ENCODE measurements at places on chromosomes 12 and 14. TPM values are rescaled to one million over a fixed set of nuclear protein-coding genes. Genes with fewer than 3 reads are reported as not detected.

GRCh38 chr14:75181293-75182062 lies 5.1 kb upstream of the TMED10 start:
- no peak for DNase-seq

DNA sequence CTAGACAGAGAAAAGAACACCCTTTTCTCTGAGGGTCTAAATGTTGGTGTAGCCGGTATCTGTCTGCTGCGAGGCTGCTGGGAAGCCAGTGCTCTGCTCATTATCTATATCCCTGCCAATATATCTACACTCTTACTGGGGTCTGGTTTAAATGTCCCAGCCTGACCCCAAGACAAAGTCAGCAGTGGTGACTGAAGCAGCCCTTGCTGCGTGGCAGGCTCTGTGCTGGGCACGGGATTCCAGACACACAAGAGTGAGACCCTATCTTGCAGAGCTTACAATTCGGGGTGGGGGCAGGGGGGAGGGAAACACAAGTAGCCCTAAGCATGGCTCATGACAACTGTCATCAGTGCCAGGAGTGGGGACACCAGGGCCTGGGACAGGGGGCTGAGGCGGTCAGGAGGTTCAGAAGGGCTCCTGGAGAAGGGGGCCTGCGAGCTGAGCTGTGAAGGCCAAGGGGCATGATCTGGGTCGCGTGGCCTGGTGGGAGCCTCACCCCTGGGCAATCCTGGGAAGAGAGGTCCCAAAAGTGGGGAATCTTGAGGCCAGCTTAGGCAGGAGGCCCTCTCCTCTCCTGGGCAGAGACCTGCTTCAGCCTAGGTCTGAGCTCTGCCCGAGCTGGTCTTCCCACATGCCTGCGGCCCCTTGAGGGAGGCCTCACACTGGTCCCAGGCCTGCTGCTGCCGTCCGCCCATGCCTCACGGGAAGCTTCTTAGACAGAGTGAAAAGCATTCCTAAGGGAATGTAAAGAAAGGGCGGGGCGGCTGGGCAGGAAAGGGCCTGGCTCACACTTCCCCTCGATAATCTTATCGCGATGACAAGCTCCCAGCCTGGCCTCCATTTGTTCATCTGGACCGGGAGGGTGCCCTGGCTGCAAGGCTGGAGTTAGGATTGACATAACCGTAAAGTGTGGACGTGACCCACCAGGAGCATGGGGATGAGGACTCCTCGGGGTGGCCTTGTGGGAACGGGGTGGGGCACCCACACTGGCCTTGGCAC lies 7.3 kb upstream of the RCOR1 start:
- DNase-seq = peak; percentile 61

DNA sequence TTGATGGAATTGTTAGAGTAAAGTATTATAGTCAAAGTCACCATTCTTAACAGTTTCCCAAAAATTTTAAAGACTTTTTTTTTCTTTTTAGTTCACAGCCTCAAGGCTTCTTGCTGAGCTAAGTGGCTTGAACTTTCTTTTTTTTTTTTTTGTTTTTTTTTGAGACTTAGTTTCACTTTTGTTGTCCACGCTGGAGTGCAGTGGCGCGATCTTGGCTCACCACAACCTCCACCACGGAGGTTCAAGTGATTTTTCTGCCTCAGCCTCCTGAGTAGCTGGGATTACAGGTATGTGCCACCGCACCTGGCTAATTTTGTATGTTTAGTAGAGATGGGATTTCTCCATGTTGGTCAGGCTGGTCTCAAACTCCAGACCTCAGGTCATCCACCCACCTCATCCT lies 92.8 kb downstream of the SETD3 start:
- no peak for DNase-seq

DNA sequence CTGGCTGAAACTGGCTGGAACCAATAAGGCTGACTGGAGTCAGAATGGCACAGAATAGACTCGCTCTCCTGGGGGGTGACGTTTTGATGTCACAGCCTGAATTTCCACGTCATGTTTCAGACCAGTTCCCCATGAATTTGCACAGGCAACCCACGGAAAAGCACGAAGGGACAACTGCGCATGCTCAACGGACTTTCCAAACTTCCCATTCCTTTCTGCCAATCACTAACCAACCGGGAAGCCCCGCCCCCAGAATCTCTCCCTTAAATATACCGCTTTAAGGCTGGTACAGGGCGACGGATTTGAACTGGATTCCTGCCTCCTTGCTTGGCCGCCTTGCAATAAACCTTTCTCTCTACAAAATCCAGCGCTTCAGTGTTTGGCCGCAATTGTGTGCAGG lies 434.7 kb downstream of the APAF1 start:
- DNase-seq = no peak

DNA sequence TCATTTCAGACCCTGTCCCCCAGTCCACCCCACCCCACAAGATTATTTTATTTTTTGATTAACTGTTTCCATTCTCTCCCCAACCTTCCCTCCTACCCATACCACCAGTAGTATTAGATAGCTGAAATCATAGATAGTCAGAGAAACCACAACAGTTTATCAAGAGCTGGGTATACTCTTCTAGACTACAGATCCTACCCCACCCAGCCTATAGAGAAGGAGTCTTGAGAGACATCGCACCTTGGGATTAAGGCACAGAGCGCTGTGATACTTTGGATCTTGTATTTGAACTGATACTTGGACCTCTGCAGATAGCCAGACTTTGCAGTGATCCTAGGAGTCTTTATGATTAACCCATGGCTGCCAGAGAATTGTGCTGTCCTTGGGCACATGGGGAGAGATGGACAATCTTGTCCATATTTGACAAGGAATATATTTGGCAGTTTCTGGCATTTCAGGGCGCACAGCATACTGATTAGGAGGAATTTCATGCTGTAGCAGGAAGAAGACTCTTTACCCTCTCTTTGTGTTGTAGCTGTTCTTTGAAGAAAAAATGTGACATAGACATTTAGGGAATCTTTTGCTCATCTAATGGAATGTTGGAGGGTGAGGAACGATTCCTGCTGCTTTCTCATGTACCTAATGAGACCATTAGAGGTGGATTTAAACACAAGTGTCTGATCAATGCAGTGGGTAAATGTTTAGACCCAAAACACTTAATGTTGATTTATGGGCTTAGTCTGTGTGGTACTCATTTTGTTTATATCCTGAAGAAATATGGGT lies 982 bp downstream of the RBMS2 start:
- DNase-seq = no peak

DNA sequence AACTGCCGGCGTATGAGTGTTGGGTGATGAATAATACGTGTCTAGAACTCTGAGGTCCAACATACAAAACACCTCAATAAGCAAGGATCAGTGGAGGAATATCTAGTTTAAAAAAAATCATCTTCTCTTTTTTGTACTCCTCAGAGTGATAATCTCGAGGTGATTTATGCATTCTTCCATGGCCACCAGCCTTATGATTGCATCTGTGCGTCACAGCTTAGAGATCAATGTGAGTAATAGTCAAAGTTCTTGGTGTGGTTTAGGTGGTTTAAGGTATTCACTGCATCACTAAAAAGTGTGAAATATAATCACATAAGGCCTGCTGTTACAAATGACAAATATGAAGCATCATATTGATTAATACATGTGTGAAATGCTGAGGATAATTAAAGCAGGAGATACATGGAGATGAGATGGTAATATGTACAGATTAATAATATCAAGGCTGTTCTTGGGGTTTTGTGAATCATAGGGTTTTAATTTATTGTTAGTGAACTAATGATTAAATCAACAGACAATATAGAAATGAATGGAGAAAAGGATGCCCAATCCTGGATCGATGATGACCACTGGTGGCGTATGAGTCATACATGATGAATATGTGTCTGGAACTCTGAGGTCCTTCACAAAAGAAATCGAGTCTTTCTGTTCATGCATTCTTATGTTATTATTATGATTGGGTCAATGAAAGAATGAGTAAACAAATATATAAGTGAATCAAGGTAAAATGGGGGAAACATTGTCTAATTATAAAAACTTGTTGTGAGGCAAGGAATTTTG lies 68.8 kb upstream of the RTL1 start:
- no peak for DNase-seq

DNA sequence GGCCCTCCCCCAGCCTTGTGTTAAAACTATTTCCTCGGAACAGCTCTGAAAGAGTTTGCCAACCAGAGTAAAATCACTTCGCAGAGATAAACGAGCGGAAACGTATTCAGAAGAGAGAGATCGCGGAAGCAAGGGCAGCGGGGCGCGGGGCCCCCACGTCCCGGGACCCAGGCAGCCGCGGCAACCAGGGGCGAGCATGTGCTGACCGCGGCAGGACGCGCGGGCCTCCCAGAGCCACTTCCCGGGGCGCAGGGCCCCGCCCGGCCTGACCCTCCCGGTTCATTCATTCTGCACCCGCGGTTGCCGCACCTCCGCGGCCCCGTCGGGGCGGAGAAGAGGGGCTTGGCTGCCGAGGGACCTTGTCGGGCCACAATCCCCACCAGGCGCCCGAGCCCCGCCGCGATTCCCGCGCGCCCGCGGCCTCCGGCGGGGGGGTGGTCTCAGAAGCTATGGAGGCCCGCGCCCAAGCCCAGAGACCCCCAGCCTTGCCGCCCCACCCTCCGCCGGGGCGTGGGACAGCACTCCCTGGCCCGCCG lies 598 bp downstream of the UBE2N start:
- DNase-seq = peak; percentile 37

- DNase-seq = no peak
Measured at GRCh38 chr12:14254781-14255180, 110.7 kb upstream of the ATF7IP start.

GRCh38 chr12:120689397-120690082 lies 2.6 kb downstream of the MLEC start:
- DNase-seq = peak; percentile 30

- peak; percentile 97 for DNase-seq
Measured at GRCh38 chr12:47779301-47779942, 6.4 kb downstream of the SLC48A1 start.

- DNase-seq = no peak
Measured at GRCh38 chr14:92728759-92729364, 19.6 kb downstream of the LGMN start.

- DNase-seq = no peak
Measured at GRCh38 chr14:31391473-31391872, 28.9 kb downstream of the HEATR5A start.

- DNase-seq = no peak
Measured at GRCh38 chr12:20232931-20233675, 135.2 kb upstream of the PDE3A start.

- no peak for DNase-seq
Measured at GRCh38 chr14:42140831-42141279, 534.2 kb downstream of the LRFN5 start.

DNA sequence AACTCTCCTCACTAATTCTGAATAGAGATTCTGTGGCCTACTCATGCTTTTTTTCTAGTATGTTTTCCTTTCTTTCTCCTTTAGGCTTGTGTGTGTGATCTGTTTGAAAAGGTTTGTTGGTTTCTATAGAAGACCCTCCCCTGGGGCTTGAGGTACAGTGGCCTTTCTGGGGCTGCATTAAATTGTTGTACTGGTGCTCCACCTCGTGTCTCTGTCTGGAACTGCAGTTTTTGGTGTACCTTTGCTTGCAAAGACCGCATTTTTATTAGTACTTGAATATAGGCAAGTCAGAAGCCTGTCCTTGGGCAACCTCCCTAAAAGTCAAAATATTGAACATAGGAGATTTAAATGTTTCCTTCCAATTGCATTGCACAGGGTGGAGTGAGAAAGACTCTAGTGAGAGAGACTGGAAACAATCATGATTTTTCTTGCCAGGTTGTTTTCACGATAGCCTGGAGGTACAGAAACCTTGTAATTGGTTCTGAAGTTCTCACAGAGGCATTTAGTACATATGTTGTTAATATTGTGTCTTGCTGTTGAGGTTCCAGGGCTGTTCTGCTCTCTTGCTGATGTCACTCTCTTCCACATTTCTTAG lies 39.0 kb downstream of the SLCO1B1 start:
- DNase-seq = peak; percentile 88

HVCN1 gene
- total RNA-seq = 8.4 TPM

LRP1-AS gene
- not detected for total RNA-seq

RTL1 gene
- 0.07 TPM for total RNA-seq

MDGA2 gene
- total RNA-seq = 4.9 TPM

OTOGL gene
- total RNA-seq = 0.39 TPM
